Activated T-helper 9 cell treated with anti-CD3 and anti-CD28 coated beads, Interleukin-2, amount 50 U/mL, for 16 hours (primary cell): ENCODE measurements at places on chromosomes 12 and 14.
A peak's percentile ranks its signal among the peaks of the same experiment; 100 is the strongest.

GRCh38 chr12:109916045-109916444, 16.0 kb downstream of the TCHP start:
- DNase-seq, result no peak

GRCh38 chr12:132384916-132385774, 55.8 kb upstream of the GALNT9 start:
- no peak for DNase-seq

GRCh38 chr12:45125997-45126396, 75.1 kb upstream of the DBX2 start:
- no peak for DNase-seq

GRCh38 chr12:54882079-54882478, 27.8 kb downstream of the MUCL1 start:
- DNase-seq, result no peak

DNA sequence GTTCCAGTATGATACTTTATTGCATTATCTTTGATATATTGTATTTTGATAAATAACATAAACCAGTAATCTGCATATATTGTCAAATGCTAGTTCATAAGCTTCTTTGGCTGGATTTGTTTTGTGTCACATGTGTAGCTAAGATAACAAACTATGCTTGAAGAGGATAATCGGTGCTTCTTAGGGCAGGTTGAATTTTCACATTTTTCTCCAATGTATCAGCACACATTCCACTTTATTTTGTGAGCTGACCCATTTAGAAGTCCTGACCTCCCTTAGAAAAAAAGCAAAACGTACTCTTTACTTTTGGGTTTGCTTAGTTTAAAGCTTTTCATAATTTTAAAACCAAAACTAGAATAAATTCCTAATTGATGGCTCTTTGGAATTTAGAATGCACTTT, 277.7 kb upstream of the DDHD1 start:
- no peak for DNase-seq

DNA sequence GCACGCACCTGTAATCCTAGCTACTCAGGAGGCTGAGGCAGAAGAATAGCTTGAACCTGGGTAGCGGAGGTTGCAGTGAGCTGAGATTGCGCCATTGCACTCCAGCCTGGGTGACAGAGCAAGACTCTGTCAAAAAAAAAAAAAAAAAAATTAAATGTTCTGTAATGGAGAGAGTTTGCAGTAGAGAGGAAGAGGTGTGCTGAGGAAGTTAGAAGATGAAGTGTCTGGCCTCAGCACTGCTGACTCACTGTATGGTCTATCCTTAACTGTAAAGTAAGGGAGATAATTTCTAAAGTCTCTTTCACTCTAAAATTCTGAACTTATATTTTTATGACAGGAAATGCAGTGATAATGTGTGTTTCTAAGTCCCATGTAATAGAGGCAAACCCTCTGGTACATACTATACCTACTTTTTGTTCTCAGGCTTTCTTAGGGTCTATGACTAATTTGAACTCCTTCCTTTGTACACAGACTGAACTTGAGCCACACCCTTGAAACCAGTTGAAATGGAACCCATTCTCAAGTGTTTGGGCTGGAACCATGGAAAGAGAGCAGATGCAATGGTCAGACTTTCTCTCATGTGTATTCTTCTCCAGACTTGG, 278.1 kb upstream of the FAR2 start:
- no peak for DNase-seq

DNA sequence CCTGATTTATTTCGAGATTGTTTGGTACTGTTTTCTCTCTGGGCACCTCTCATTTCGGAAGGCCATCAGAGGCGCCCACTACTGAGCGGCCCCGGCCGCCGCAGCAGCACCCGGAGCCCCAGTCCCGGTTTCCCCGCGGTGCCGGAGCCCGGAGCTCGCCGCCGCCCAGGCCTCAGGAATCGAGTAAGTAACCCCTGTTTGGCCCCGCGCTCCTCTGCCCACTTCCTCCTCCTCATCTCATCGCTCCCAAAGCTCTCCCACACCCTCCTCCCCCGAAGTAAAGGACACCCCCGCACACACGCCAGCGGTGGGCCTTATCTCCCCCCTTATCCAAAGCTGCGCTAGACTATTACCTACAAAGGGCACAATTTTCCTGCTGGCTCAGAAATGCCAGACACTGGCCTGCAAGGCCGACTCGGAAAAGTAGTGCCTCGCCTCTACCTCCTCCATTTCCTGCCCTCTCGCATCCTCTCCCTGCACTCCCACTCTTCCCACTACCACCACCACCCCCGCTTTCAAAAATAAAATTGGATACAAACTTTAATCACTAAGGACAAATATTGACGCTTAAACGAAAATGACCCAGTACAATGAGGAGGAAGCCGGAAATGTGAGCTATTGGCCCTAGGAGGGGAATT, 637 bp upstream of the FOXG1 start:
- DNase-seq, result no peak

- no peak for DNase-seq
Measured at GRCh38 chr12:7369274-7369729, 65.4 kb downstream of the ACSM4 start.

- DNase-seq, result no peak
Measured at GRCh38 chr12:59075968-59076490, 155.7 kb upstream of the LRIG3 start.

- no peak for DNase-seq
Measured at GRCh38 chr12:108691998-108692808, 39.1 kb downstream of the CORO1C start.

- no peak for DNase-seq
Measured at GRCh38 chr14:55814873-55815272, 234.9 kb downstream of the KTN1 start.

- DNase-seq, result no peak
Measured at GRCh38 chr12:41983394-41983793, 161.3 kb downstream of the GXYLT1 start.

DNA sequence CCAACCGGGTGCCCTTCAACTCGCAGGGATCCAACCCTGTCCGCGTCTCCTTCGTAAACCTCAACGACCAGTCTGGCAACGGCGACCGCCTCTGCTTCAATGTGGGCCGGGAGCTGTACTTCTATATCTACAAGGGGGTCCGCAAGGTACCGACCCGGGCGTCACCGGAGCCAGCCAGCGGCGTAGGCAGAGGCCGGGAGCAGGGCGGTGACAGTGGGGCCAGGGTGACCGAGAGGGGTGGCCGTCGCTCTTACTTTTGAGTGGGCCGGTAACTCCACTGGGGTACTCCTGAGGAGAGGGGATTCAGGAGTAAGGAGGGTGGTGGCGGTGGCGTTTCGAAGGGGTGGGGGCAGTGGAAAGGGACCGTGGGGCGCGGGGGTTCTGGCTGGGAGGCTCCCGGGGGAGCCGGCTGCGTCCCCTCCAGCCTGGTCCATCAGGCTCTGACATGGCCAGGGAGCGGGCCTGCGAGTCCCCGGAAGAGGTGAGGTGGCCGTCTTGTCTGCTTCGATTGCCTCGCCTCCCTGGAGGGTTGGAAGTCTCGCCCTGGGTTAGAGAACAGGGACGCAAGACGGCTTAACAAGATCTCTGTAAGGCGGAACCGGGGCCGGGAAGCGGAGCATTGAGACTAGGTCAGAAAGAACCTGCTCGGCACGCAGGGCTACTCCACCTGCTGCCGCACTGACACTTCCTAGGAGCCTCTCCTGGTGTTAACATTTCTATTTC, 491 bp downstream of the WDR20 start:
- DNase-seq, result peak; percentile 8

- DNase-seq, result no peak
Measured at GRCh38 chr12:54932691-54933090, 51.9 kb downstream of the TESPA1 start.

GRCh38 chr14:102923925-102924486, 1.5 kb downstream of the AMN start:
- no peak for DNase-seq

DNA sequence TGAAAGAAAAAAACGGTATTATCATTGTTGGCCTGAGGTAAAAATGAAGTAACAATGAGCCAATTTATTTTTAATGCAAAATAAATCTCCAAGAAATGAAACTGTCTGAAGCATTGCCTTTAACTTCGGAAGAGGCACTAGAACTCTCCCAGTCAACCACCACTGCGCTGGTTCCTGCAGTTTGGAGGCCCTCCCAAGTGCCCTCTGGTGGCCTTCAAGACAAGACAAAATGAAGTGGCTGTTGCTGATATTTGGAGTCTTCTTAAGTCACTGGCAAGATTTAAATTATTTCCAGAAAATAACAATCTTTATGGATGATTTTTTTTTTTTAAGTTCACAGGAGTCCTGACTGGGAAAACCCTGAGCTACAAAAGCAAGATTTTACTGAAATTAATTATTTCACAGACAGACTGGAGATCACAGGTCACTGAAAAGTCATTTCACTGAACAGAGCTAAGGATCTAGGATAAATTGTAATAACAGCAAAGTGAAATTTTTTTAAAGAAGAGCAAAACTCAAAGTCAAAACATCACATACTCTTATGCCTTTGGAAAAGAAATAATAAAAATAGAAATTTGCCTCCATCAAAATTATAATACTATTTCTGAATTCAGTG, 58.2 kb downstream of the DICER1 start:
- DNase-seq, result no peak

DNA sequence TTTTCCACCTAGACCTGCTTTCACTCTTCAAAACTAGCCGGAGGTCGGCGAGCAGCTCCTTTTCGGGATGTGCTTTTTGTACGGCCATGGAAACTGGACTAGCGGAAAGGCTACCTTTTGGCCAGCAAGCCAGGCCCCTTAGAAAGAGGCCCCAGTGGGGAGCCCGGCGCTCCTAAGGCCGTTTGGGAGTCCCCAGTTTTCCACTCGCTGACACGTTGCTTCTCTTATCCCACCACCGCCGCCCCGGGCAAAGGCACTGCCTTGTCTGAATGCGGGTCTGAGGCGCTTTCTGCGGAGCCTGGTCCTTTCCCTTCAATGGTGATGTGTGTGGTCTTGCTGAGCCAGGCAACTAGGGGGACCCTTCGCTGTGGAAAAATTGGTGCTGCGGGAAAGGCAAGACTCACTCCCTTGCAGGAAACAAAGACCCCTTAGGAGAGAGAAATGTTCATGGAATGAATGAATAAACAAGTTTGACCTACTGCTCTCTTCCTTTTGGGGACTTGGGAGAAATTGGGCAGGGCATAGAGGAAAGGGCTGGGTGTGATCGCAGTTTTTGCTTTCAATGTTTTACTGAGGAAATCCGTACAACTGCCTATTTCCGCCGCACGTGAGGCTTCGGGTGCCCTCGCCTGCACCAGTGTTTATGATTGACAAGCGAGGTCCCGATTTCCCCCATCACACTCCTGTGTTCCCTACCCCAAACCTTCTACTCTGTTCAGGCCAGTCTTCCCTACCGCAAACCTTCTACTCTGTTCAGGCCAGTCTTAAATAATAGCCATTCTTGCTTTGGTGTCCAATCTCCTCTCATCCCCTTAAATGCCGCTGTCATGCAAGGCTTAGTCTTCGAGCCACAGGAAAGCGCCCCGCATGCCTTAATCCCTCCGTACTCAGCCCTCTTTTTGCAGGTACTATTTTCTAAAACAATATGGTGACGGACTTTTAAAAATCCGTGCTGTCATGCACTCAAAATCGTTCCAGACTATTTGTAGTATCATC, 1.0 kb upstream of the SLC38A2 start:
- peak; percentile 30 for DNase-seq

DNA sequence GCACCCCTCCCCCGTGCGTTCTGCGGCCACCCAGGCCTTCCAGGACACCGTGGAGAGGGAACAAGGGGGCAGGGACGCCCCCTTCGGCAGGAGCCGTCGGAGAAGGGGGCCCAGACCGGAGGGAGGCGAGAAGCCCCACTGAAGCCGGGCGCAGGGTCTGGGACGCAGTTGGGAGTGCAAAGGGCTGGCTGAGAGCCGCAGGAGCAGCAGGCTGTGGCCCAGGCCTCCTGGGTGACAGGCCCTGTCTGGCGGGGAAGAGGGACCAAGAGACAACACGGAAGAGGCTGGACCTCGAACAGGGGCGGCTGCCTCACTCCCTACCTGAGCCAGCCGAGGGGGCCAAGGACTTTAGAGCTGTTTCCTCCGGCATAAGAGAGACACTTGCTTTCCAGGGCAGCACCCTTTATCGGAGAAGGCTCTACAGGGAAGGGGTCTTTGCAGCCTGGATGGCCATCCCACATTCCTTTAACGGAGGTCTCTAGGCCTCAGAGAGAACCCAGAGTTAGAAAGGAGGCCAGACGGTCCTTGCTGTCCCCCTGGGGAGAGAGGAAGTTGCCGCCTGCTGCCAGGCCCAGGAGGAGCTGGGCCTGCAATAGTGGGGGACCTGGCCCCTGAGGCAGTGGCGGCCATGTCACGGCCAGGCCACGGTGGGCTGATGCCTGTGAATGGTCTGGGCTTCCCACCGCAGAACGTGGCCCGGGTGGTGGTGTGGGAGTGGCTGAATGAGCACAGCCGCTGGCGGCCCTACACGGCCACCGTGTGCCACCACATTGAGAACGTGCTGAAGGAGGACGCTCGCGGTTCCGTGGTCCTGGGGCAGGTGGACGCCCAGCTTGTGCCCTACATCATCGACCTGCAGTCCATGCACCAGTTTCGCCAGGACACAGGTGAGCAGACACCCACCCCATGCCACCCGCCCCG, 1.3 kb downstream of the DTX1 start:
- no peak for DNase-seq

DNA sequence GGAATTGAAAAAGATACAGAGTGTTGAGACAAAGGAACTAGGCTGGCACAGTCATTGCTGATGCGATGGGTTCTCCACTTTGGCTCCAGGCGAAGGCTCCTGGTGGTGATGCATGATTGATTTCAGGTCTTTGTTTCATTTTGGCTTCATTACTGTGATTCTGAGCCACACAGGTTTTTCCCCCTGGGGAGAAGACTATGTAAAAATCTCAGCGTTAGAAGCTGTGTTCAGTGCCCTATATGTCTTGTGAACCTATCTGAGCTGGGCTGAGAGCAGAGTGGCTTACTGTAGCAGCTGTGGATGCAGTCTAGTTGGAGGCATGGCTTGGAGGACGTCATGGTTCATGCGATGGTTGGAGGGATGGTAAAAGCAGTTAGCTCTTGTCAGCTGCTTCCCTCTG, 54.0 kb downstream of the GPATCH2L start:
- DNase-seq, result no peak

GRCh38 chr14:51157012-51157411, 62.1 kb upstream of the TRIM9 start:
- no peak for DNase-seq

DNA sequence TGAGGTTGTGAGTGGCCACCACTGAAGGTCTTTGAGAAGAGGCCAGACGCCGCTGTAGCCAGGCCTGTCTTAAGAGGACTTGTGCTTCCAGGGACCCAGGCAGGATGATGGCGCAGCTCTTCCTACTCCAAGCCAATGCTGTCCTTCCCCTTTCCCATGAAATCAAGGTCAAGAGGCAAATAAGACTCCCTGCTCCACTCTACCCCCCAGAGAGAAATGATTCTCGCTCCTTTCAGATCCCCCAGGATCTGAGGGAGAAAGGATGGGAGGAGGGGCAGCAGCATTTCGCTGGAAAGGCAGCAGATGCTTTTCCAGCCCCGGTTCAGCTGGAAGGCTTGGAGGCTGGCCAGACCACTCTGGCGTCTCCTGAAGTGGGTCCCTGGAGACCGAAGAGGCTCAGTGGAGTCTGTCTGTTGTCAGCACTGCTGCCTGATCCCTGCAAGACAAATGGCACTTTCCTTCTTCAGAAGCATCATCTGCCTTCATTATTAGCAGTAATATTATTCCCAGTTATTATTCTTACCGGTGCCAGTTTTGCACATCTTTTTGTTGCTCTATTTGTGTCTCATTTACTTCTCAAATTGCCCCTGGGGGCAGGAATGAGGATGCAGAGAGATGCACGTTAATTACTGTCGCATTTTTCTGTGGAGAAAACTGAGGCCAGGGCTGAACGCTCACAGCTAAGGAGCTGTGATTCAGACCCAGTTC, 51.4 kb downstream of the C14orf132 start:
- DNase-seq, result no peak
